ENCODE measurements at places on chromosomes 12 and 14.

- no peak for DNase-seq
These were observed 788 bp downstream of the ENO2 start for GRCh38 chr12:6914947-6915788.

DNA sequence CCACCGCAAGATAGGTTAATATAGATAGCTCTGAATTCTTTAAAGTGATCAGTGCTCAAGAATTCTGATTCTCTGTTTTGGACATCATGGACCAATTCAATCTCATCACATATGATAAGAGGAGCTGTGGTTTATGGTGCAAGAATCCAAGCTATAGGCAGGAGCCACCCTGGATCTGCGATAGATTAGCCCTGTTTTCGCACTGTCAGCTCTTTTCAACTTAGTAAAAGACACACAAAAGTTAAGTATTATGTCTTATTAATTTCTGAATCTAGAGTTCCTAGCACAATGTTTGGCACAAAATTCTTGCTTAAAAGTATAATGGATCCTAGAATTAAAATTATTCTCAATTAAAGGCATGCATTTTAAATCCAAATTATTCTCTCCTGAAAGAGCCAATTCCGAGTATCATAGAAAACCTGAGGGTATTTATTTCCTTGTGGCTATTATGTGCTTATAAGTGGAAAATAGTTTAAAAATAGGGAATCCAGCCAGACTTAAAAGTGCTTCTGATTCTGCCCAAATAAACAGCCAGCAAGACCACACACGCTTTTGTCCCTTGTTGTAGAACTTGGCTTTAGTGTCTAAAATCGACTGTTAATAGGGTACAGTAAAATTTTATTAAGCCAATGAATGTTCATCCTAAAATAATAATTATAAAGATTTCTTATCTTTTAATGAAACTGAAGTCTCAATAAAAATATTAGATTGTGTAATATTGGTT is 184.9 kb upstream of the FLRT2 start:
- DNase-seq: no peak

- peak; percentile 47 for DNase-seq
These were observed 1.3 kb downstream of the BAZ2A start for GRCh38 chr12:56628671-56629458.

DNA sequence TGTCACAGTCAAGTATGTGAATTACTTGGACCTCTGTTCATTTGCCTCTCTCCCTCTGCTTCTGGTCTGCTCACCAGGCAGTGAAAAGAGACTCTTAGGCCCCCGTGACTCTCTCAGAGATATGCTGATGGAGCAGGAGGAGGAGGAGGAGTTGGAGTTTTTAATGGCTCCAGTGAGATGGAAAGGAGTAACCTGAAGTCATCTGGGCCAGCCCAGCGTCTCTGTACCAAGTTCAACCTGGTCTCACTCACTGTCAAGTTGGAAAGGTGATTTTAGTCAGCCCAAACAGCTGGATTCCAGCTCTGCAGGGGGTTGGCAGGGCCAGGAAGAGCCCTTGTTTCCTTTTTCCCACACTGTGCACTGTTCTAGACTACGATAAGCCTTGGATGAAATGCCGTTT is 48.6 kb downstream of the SH2B3 start:
- no peak for DNase-seq

DNA sequence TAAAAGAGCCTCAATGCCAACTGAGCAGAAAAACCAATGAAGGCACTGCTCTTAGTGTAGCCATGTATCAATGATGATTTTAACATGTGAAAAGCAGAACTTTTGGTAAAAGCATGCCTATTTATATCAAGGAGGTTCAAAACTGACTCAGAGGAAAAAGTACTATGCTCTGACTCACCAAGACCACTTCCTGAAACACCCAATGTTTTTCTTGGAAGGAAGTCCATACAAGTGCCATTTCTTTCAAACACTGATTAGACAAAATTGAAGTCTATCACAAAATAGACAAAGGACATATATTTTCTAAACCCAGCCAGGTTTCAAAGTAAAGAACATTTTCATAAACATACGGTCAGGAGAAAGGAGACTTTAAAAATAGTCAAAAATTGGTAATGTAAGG is 88.6 kb downstream of the EPS8 start:
- peak; percentile 88 for DNase-seq
